ENCODE measurements at places on chromosomes 1 and 21.

DNA sequence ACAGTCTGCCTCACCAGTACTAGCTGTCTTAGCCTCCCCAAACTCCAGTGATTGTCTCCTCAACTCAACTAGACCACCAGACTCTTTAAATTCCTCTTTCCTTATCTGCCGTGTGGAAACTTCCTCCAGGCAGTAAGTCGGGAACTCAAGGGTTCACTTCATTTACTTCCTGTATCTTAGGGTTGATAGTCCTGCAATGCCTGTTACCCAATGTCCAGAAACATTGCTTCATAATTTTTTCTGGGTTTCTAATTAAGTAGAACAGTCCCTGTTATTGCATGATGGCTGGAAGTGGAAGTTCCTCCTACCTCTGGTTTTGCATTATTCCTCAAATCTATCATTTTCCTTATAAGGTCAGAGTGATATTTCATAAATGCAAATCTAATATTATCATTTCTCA is 60.8 kb upstream of the RNF11 start:
- DNase-seq = no peak

DNA sequence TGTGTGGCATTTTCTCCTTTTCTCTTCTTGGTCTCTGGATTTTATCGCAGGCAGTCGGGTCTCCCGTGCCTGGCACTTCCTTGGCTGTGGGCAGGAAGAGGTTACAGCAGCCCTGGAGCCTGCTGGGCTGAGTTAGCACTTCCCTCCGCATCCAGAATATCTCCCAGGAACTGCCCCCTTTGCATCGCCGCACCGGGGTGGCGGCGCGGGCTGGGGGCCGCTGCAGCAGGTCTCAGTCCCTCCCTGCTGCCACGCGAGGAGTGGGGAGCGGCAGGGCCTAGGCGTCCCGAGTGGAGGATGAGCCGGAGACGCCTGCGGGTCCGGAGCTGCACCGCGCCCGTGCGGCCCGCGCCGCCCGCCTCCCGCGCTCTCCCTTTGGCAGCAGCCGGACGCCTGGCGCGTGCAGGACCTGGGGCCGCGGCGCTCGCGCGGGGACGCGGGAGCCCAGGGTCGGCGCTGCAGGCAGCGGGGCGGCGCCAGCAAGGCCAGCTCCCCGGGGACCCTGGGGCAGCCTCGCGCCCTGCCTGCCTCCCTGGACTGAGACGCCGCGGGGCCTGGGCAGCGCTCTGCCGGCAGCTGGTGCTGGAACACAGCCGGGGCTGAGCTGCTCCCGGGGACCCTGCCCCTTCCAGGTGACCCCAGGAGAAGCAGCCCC is 192.8 kb downstream of the PRDM2 start:
- DNase-seq = peak; percentile 18

- DNase-seq = peak; percentile 42
Measured at GRCh38 chr1:107782217-107782845, 182.6 kb downstream of the VAV3 start.

GRCh38 chr1:22489823-22490222 is 38.2 kb downstream of the ZBTB40 start:
- no peak for DNase-seq

- DNase-seq = no peak
Measured at GRCh38 chr1:2956576-2956975, 64.7 kb upstream of the ACTRT2 start.

DNA sequence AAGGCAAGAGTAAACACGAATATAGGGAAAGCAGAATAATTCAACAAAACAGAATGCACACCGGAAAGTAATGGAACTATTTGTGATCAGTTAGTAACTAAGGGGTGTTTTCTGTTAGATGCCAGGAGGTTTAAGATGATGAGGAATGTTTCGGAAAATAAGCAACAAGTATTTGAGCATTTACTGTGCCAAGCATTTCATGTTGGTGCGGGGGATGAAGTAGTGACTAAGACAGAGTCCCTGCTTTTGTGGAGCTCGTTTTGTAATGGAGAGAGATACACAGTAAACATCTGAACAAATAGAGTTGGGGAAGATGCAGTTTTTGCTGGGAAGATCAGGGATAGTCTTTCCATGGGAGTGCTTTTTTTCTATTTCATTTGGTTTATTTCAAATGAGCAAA is 78.7 kb downstream of the DYRK1A start:
- DNase-seq = no peak

GRCh38 chr1:198548890-198549289 is 8.4 kb upstream of the ATP6V1G3 start:
- no peak for DNase-seq

- no peak for DNase-seq
Measured at GRCh38 chr1:59532102-59532501, 235.2 kb downstream of the FGGY start.

DNA sequence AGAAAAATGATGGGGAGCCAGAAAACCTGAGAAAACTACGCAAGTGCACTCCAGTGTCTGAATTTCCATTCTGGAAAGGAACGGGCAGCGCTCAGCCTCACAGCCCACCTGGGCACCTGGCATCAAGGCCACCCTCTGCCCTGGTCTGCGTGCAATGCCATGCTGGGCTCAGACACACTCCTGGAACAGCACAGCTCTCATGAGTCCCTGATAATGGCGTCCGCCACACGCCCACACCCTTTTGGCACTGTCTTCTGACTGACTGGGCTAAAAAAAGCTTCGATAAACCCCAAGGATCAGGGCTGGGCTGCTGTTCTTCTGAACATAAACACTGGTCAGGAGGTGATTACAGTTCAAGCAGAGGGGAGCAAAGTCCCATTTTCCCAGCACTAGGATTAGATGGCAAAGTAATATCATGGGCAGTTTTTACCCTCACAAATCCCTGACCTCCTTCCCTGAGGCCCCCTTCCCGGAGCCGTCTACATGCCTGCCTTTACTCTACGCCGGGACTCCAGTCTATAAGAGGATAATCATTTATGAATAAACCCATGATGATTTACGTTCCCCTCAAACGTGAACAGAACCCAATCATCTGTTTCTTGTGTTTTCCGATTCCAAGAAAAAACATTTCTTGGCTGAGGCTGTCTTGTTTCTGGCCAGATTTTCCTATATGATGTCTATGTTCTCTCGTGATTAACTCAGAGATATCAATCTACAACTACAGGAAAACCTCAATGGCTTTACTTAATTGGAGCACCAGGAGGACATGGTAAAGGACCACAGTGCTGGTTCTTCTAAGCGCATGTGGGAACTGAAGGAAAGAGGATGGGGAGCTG is 22.6 kb downstream of the RCAN1 start:
- DNase-seq = peak; percentile 61

GRCh38 chr1:9202240-9202870 is 32.2 kb upstream of the H6PD start:
- DNase-seq = no peak

- DNase-seq = no peak
Measured at GRCh38 chr1:179817056-179817455, 60.5 kb downstream of the TOR1AIP2 start.

DNA sequence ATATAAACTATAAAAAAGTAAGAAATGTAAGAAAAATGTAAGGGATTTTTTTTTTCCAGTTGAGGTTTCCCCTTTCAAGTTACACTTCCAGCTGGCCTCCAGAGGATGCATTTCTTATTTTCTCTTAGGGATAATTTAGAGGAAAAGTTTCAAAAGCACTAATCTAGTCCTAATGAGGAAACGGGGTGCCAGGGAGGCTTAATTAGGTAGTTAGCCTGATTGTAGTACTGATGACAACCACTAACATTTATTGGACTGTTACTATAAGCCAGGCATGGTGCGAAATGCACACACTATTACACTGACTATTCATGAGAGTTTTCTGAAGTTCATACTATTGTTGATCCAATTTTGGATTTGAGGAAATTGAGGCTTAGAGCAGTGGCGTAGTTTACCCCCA is 290.8 kb upstream of the FMN2 start:
- no peak for DNase-seq

DNA sequence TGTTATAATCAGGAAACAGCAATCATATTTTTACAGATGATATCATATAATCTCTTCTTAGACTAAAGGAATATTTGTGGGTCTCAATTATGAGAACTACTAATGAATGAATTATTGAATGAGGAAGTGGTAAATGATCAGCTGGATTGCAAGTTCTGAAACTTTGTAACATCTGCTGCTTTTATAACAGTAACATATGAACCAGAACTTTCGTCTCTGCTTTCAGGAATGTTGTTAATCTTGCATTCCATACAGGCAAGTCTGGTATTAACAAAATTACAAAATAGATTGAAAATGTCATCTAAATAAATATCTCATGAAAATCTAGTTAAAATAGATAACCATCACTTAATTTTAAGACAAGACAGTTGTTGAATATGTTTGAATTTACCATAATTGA is 110.5 kb upstream of the COL11A1 start:
- DNase-seq = no peak

DNA sequence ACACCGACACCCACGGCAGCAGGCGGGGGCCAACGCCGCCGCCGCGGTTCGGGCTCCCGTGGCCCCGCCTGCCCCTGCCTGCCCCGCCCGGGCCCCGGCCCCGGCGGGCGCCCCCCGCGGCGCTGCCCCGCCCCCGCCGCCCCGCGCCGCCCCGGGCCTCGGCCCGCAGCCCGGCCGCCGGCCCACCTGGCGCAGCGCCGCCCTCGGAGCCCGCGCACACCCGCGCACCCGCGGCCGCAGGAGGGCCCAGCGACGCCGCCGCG is at the start of gene WNT3A:
TSS of gene WNT3A (plus strand) at position 213 of the 263 bp plus-strand sequence. CDS start 131 bp downstream, outside the sequence.
- no peak for DNase-seq

- no peak for DNase-seq
Measured at GRCh38 chr1:115781851-115782250, 13.3 kb upstream of the CASQ2 start.

DNA sequence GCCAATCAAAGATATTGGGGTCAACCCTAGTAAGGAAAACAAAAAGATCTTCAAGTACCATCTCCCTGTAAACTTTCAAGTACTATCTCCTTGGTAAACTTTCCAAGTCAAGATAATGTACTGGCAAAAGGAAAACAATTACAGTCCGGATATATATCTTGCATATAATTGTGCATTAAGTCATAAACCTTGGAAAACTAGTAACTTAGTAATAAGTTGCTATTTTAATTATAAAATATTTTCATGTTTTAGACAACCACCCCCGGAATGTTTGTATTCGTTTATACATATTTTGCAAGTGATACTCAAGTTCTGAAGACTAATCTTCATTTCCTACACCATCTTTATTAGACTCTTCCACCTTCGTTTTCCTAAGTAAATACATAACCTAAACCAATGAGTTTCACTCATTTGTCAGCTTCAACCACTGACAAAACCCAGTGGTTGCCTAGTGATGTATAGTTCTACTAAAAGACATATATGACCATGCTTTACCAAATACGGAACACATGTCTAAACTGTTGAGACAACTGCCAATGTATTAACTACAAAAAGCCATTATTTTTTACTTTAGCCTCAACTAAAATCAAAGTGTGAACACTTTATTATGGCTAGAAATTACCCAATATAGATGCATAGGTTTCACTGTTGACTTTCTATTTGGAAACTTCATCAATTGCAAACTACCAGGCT is 1.7 kb downstream of the AKT3 start:
- no peak for DNase-seq

DNA sequence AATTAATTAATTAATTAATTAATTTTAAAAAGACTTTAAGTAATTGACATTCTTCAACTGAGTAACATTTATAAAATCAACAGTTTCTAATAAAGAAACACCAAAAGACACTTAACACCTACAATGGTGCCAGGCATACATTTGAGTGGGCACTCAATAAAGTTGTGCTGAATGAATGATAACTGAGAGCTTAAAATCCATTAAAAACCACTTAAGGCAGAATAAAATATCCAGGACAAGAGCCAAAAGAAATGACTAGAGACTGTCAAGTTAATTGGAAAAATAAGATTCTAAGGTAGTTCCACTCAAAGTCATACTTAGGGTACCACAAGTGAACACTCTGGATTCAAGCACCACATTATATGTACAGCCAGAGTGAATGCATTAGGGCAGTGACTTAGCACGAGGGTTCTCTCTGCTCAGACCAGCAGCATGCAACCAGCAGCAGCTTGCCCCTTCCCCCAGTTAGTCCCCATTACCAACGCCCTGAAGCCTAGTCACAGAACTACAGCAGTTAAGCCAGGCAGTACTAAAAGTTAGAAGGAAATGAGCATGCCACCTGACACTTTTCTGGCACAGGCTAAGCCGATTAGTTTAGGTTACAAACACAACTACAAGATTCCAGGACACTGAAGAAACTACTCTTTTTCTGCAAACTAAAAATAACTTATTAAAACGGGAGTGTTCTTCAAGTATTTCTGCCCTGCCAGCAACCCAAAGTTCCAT is 46.5 kb downstream of the LUZP1 start:
- DNase-seq = peak; percentile 21

DNA sequence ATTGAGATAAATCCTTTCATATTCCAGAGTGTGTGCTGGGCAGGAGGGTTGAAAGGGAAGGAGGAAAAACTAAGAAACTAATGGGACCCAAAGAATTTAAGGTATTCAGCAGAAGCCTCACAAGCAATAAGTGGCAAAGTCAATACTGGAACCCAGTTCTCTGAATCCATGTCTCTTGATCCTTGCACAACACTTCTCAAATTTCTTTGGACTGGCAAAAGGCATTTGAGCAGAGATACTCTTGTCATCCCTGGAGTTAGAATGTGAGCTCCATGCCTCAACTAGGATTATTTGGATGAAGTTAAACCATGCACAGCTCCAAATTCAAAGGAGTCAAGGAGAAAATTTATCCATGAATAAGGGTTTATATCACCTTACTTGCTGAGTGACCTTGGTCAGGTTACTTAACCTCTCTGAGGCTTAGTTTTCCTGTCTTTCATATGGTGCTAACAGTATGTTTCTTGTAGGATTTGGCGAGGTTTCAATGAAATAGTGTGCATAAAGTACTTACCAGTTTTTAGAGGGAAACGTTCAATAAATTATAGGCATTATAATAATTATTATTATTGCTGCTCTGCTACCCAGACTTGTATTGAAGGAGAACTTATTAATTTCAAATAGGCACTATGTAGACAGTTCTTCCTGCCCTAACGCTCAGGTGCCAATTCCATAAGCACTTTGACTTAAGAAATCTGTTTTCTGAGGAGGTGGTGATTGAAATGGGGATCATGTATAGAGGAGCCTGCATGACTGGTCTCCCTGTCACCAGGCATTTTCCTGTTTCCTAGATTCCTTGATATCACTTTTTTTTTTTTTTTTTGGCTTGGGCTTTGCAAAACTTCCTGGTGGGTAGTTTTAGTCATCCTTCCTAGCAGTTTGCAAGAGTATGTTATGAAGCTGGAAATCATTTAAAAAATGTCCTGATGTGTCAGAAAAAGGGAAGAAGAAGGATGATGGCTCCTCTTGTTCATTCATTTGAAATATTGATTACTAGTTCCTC is 125.0 kb upstream of the JUN start:
- no peak for DNase-seq

- DNase-seq = no peak
Measured at GRCh38 chr1:117670976-117671780, 65.3 kb downstream of the TENT5C start.

DNA sequence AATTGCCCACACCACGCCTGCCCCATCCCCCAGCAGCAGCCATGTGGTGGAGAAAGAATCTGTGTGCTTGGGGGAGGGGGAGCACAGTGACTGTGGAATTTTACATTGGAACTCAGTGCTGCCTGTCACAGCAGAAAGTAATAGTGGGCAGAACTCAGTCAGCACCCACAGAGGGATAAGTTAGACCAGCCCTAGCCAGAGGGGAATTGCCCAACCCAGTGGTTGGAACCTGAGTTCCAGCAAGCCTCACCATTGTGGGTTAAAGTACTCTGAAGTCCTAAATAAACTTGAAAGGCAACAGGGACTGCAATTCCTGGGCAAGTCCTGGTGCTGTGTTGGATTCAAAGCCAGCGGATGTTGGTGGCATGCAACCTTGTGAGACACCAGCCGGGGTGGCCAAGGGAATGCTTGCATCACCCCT is 88.8 kb downstream of the MRPL39 start:
- DNase-seq = no peak
